ENCODE measurements at places on chromosomes 4 and X. TPM values are rescaled to one million over a fixed set of nuclear protein-coding genes. Genes with fewer than 3 reads are reported as not detected.
A peak's percentile ranks its signal among the peaks of the same experiment; 100 is the strongest.

TBX22 gene
- total RNA-seq = not detected

ZNF711 gene
- total RNA-seq = 7.0 TPM

HERC5 gene
- 12.0 TPM for total RNA-seq

TMEM175 gene
- total RNA-seq = 47.9 TPM

CENPVL2 gene
- total RNA-seq = not detected

- H3K27ac ChIP-seq = no peak overlapping the region
- peaks cover 43% of the 10 kb centered on the region for H3K4me1 ChIP-seq
- DNase-seq = no peak
Observed at GRCh38 chr4:112277705-112278448, 7.8 kb downstream of the TIFA start.

- no peak overlapping the region for H3K27ac ChIP-seq
- H3K4me1 ChIP-seq = no peaks in the 10 kb centered on the region
- H3K4me3 ChIP-seq = no peak overlapping the region
- no peak for DNase-seq
Observed at GRCh38 chrX:8728932-8729535, 2.9 kb downstream of the ANOS1 start.

GRCh38 chr4:76614589-76614988 lies 179.6 kb downstream of the SHROOM3 start:
- no peaks in the 10 kb centered on the region for H3K4me1 ChIP-seq
- H3K36me3 ChIP-seq = no peaks in the 10 kb centered on the region
- peaks cover 3% of the 10 kb centered on the region for H3K27me3 ChIP-seq
- no peak for DNase-seq
- H3K4me3 ChIP-seq = no peak overlapping the region

DNA sequence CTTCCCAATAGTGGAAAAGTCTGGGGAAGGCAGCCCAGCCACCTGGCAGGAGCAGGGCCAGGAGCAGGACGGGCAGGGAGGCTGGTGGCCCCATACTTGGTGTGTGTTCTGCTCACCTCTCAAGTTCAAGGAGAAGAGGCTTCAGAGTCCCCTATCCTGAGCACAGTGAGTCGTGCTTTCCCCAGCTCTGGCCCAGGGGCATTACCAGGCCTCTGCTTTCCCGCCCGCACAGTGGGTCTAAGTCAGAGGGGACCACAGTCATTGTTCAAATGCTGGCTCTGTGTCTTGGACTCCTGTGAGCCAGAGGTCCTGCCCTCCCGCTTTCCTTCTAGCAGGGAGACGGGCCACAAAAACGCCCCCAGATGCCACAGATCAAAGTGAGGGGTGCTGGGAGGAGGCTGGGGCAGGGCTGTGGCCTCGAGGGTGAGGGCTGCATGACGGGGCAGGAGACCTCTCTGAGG lies 27.6 kb downstream of the HTRA3 start:
- no peaks in the 10 kb centered on the region for H3K36me3 ChIP-seq
- H3K27ac ChIP-seq = no peak overlapping the region
- H3K27me3 ChIP-seq = no peaks in the 10 kb centered on the region

DNA sequence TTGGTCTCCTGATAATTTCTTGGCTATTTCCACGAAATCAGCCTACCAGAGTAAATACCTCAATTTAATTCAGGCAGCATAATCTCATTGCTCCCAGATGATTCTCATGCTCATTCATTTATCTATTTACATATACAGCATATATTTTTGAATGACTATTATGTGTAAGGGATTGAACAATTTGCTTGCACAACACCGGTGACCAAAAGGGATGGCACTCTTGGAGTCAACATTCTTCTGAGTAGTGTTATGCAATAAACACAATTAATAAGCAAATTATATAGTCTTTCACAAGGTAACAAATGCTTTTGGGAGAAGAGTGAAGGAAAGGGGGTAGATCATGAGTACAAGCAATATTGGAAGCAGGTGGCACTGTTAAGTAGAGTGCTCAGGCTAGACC lies 1015.3 kb downstream of the ARAP2 start:
- no peaks in the 10 kb centered on the region for H3K4me1 ChIP-seq
- no peak overlapping the region for H3K4me3 ChIP-seq
- H3K27ac ChIP-seq = no peak overlapping the region
- no peak for DNase-seq
- no peaks in the 10 kb centered on the region for H3K27me3 ChIP-seq
- no peaks in the 10 kb centered on the region for H3K36me3 ChIP-seq

DNA sequence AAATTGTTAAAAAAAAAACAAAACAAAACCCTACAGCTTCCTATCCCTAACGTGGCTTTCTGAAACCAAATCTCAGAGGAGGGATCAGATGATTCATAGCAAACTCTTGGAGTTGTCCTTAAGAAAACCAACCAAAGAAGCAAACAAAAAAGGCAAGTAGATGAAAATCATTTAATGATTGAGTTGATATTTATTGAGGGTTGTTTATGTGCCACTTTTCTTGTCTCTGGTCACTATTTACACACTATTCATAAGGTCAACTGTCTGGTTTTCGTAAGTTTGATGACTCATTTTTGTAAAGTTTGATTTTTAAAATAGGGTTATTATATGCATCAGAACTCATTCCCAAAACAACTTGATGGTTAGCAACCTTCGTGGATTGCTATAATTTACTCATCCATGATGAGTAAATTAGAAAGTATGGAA lies 133.4 kb downstream of the UNC5C start:
- no peaks in the 10 kb centered on the region for H3K27me3 ChIP-seq
- H3K36me3 ChIP-seq = no peaks in the 10 kb centered on the region
- no peak for DNase-seq
- H3K4me3 ChIP-seq = no peak overlapping the region
- H3K4me1 ChIP-seq = no peaks in the 10 kb centered on the region
- no peak overlapping the region for H3K27ac ChIP-seq

DNA sequence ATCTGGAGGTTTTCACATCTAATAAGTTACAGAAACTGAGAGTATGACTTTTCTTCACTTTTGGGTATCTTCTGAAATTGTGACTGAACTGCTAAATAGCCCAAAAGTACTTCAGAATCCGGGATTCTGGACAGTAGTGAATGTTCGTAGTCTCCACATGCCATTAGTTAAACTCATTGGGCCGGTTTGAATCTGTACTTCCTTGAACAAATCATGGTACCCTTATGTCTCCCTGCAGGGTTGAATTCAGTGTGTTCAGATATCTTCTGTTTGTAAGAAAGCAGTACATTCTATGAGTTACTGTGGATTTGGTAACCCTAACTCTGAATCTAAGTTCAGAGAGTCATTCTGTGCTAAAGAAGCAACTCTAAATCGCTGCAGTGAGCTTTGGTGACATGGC lies 33.6 kb downstream of the FAM193A start:
- peaks cover 3% of the 10 kb centered on the region for H3K36me3 ChIP-seq
- peak overlapping the region; percentile 58 for H3K27ac ChIP-seq
- no peak for DNase-seq
- H3K4me3 ChIP-seq = no peak overlapping the region
- peaks cover 33% of the 10 kb centered on the region for H3K4me1 ChIP-seq

DNA sequence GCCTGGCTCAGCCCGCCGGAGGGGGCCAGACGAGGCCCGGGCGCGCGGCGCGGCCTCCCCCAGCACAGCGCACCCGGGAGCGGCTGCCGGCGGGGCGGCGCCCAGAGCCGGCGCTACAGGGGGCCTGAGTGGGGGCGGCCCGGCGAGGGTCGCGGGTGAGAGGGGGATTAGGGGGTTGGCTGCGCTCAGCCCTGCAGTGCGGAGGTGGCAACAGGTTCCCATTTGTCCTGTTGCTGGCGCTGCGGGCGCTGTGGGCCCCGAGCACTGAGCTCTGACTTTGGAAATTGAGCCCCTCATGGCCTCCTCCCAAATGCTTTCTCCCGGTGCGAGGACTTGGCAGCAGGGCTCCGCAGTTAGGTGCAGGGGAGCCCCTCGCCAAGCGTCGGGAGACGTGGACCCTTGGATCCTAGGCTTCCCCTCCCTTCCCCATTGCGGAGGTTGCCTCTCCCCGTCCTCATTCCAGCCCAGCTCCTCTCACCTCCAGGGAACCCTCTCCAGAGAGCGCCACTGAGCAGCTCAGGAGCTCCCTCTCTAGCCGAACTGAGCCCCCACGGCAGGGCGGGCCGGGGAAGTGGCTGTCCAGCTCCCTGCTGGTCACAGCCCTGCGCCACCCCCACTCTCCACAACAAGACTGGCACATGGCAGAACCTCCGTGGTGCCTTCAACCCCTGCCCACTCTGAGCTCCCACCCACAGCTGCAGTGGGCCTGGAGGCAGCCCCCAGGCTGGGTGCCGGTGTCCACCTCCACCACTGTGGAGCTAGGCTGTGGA lies 2.5 kb upstream of the DUSP9 start:
- peaks cover 31% of the 10 kb centered on the region for H3K4me1 ChIP-seq
- H3K27ac ChIP-seq = no peak overlapping the region
- H3K4me3 ChIP-seq = no peak overlapping the region
- no peaks in the 10 kb centered on the region for H3K27me3 ChIP-seq
- peak; percentile 12 for DNase-seq

DNA sequence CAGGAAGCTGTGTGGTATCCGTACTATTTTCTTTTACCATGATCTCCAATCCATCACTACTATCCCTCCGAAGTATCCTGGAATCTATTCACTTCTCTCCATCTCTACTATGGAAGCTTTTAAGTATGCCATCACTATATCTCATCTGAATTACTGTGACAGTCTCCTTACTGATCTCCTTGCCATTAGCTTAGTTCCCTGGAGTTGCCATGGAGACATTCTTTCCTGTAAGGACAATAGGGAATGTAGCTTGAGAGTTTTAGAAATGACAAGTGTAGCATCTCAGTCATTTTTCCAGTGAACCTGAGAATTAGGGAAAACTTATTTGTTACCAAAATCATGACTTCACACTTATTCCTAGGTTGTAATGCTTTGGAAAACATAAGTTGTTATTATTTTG lies 86.3 kb downstream of the HPGD start:
- no peak overlapping the region for H3K27ac ChIP-seq
- no peaks in the 10 kb centered on the region for H3K27me3 ChIP-seq
- H3K36me3 ChIP-seq = no peaks in the 10 kb centered on the region
- H3K4me1 ChIP-seq = no peaks in the 10 kb centered on the region
- no peak overlapping the region for H3K4me3 ChIP-seq

All from B cell (primary cell).